ENCODE measurements at places on chromosomes 1 and 21. TPM values are rescaled to one million over a fixed set of nuclear protein-coding genes. Genes with fewer than 3 reads are reported as not detected.

DNA sequence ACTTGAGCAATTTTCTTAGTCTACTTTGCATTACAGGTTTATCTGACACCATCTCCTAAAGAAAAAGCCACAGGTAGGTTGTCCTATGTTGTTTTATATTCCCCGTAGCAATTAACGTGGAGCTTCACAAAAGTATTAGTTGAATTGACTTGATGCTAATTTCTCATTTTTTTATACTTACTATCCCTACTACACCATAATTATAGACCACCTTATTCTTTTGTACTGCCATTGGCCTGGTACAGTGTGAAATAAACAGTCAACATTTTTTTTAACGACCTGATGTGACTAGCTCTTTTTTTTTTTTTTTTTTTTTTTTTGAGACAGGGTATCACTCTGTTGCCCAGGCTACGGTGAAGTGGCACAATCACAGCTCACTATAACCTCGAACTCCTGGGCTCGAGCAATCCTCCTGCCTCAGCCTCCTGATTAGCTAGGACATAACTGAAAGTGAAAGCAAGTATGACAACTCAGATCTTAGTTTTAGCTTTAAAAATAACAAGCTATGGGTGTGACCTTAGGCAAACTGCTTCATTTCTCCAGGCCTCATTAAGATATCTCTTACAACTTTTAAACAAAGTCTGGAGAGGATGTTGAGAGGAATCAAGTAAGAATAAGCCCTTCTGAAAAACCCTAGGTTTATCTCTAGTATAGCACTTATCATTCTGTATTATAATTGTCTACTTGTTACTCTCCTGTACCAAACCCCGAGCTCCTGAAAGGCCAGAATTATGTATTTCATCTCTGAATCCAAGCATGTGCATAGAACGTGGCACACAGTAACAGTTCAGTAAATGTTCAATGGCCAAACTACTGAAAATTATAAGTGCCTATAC lies 49.5 kb downstream of the LUZP1 start:
- H3K36me3 ChIP-seq: no peaks in the 10 kb centered on the region
- H3K27ac ChIP-seq: no peak overlapping the region
- no peak for DNase-seq
- peaks cover 32% of the 10 kb centered on the region for H3K4me1 ChIP-seq
- H3K27me3 ChIP-seq: no peaks in the 10 kb centered on the region

GRCh38 chr21:41709965-41710822 lies 56.7 kb downstream of the RIPK4 start:
- H3K27ac ChIP-seq: no peak overlapping the region
- no peak for DNase-seq
- peaks cover 18% of the 10 kb centered on the region for H3K4me1 ChIP-seq
- H3K36me3 ChIP-seq: no peaks in the 10 kb centered on the region

- no peak for DNase-seq
- no peaks in the 10 kb centered on the region for H3K4me1 ChIP-seq
Measured at GRCh38 chr1:229759037-229759435, 133.0 kb downstream of the URB2 start.

CEP170 gene
- 120 TPM for total RNA-seq

- H3K4me3 ChIP-seq: no peak overlapping the region
- H3K4me1 ChIP-seq: peaks cover 24% of the 10 kb centered on the region
- H3K36me3 ChIP-seq: no peaks in the 10 kb centered on the region
- H3K27ac ChIP-seq: peak overlapping the region; percentile 65
- peaks cover 2% of the 10 kb centered on the region for H3K27me3 ChIP-seq
Measured at GRCh38 chr1:175569117-175569743, 174.2 kb downstream of the TNR start.

CA6 gene
- not detected for total RNA-seq

MFAP2 gene
- total RNA-seq: 81.6 TPM

RGL1 gene
- 13.3 TPM for total RNA-seq

GRCh38 chr1:51299185-51299885 lies 31.0 kb downstream of the TTC39A start:
- H3K27ac ChIP-seq: no peak overlapping the region
- peaks cover 9% of the 10 kb centered on the region for H3K4me1 ChIP-seq
- H3K36me3 ChIP-seq: no peaks in the 10 kb centered on the region
- DNase-seq: no peak
- no peak overlapping the region for H3K4me3 ChIP-seq
- no peaks in the 10 kb centered on the region for H3K27me3 ChIP-seq

DNA sequence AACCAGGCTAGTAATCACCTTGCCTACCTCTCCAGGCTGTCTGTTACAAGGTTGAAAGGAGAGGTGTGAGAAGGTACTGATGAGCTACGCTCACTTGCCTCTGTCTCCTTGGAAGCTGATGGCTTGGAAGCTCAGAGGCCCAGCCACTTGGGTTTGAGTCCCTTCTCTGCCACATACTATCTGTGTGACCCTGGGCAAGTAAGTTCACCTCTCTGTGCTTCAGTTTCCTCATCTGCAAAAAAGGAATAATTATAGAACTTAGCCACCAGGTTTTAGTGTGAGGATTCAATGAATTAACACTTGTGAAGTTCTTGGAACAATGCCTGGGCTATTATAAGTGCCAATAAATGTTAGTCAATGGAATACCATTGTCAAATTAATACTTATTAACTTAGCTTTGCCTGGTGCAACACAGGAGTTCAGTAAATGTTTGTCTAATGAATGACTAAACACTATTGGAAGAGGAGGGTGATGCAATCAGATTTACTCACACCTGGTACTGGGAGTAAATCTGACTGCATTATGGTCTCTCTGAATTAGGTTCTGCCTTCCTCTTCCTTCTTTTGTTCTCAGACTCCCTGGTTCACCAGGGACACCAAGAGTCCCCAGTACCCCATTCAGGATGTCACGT lies 55.5 kb downstream of the TRABD2B start:
- no peak overlapping the region for H3K4me3 ChIP-seq
- H3K27ac ChIP-seq: no peak overlapping the region
- no peaks in the 10 kb centered on the region for H3K36me3 ChIP-seq

SMPDL3B gene
- total RNA-seq: not detected

DNA sequence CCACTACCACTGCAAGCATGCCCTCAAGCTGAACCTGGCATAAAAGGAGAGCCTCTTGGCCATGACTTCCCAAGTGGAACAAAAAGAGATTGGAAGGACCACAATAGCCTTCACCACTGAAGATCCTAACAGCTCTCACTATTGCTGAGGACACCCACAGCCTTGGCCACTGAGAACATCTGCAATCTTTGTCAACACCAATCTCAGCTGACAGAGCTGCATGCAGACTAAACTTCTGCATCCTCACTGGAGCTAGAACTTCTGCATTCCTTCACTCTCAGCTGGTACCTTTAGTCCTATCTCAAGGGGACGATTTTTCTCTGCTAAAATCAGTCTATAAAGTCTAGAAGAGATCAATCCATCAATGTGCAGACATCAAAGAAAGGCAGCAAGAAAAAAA lies 8.3 kb upstream of the FCRL2 start:
- peaks cover 16% of the 10 kb centered on the region for H3K27me3 ChIP-seq
- no peak overlapping the region for H3K27ac ChIP-seq
- no peaks in the 10 kb centered on the region for H3K36me3 ChIP-seq
- H3K4me3 ChIP-seq: no peak overlapping the region
- no peaks in the 10 kb centered on the region for H3K4me1 ChIP-seq

- H3K4me3 ChIP-seq: no peak overlapping the region
- no peaks in the 10 kb centered on the region for H3K27me3 ChIP-seq
- H3K4me1 ChIP-seq: peaks cover 10% of the 10 kb centered on the region
- peaks cover 11% of the 10 kb centered on the region for H3K36me3 ChIP-seq
Measured at GRCh38 chr1:153907134-153907533, 15.6 kb downstream of the GATAD2B start.

DNA sequence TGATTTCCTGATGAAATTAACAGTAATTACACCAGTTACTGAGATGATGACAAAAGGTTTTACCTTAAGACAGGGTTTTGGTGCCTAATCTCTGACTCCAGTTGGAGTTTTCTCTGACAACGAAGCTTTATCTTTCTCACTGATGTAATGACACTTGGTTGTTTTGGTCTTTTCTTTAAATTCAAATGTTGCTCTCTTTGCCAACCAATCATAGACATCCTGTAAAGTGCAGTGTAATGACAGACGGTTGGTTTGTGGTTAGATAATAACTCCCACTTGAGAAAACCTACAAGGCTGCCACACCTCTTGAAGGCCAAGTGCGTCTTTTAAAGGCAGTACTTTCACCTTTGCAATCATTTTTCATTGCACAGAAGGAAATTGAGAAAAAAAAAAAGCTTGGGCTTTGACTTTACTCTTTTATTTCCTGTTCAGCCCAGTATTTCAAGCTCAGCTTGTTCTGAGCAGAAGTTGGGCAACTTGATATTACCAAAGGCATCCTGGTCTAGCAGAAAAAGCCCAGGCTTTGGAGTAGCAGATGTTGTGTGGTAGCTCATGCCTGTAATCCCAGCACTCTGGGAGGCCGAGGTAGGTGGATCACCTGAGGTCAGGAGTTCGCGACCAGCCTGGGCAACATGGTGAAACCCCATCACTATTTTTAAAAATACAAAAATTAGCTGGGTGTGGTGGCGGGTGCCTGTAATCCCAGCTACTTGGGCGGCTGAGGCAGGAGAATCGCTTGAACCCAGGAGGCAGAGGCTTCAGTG lies 14.9 kb downstream of the PDIK1L start:
- no peak for DNase-seq
- H3K36me3 ChIP-seq: no peaks in the 10 kb centered on the region

DNA sequence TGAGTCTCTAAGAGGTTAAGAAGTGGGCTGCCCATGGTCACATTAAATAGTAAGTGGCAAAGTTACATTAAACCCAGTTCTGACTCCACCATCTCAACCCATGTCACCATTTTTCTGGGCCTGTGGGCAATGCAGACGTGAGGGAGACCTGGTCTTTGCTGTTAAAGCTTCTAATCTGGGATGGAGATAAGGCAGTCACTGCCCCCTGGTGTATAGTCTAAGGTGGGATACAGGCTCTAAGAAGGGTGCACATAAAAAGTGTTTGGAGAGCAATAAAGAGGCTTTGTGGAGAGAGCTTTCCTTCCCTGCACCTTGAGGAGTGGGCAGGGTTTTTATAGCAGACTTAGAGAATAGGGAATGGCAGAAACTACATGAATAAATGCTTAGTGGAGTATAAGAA lies 141.3 kb downstream of the ROR1 start:
- H3K27me3 ChIP-seq: peaks cover 4% of the 10 kb centered on the region
- no peak overlapping the region for H3K4me3 ChIP-seq
- no peak overlapping the region for H3K27ac ChIP-seq
- H3K36me3 ChIP-seq: no peaks in the 10 kb centered on the region

- no peak for DNase-seq
- peaks cover 4% of the 10 kb centered on the region for H3K27me3 ChIP-seq
- H3K27ac ChIP-seq: peak overlapping the region; percentile 97
- no peaks in the 10 kb centered on the region for H3K36me3 ChIP-seq
- H3K4me3 ChIP-seq: peak overlapping the region; percentile 97
Measured at GRCh38 chr1:55216096-55216495, 932 bp upstream of the USP24 start.

- no peak overlapping the region for H3K4me3 ChIP-seq
- H3K36me3 ChIP-seq: no peaks in the 10 kb centered on the region
- DNase-seq: no peak
- no peaks in the 10 kb centered on the region for H3K4me1 ChIP-seq
Measured at GRCh38 chr1:108007531-108007930, 42.6 kb upstream of the VAV3 start.

DNA sequence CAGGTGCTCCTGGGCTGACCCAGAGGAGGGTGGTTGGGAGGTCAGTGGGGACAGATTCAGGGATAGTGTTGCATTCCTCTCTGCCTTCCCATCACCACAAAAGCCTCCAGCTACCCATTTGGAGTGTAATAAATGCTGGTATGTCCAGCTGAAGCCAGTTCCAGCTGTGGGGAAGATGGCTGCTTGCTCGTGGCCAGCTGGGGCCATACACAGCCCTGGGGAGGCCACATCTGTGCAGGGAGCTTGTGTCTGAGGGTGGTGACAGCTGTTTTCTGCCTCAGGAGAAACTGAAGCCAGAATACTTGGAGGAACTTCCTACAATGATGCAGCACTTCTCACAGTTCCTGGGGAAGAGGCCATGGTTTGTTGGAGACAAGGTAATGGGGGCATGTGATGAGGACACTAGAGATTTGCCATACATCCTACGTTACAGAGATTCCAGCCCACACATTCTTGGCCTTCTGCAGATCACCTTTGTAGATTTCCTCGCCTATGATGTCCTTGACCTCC lies 2.7 kb downstream of the GSTM4 start:
- peak overlapping the region; percentile 79 for H3K4me3 ChIP-seq
- DNase-seq: no peak
- H3K36me3 ChIP-seq: no peaks in the 10 kb centered on the region
- H3K27ac ChIP-seq: no peak overlapping the region
- peaks cover 11% of the 10 kb centered on the region for H3K27me3 ChIP-seq

DNA sequence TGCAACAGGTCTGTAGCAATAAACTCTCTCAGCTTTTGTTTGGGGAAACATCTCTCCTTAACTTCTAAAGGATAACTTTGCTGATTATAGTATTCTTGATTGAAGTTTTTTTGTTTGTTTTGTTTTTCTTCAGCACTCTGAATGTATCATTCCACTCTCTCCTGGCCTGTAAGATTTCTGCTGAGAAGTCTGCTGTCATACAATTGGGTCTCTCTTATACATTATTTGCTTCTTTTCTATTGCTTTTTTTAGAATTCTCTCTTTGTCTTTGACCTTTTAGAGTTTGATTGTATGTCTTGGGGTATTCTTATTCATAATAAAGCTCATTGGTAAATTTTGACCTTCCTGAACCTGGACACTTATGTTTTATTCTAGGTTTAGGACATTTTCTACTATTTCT lies 386.3 kb downstream of the MRPL39 start:
- H3K4me3 ChIP-seq: no peak overlapping the region
- no peaks in the 10 kb centered on the region for H3K27me3 ChIP-seq
- no peak for DNase-seq
- H3K36me3 ChIP-seq: no peaks in the 10 kb centered on the region
- H3K4me1 ChIP-seq: no peaks in the 10 kb centered on the region
- no peak overlapping the region for H3K27ac ChIP-seq

CRNN gene
- total RNA-seq: not detected

- peaks cover 8% of the 10 kb centered on the region for H3K36me3 ChIP-seq
- H3K27ac ChIP-seq: peak overlapping the region; percentile 95
- H3K4me3 ChIP-seq: peak overlapping the region; percentile 95
Measured at GRCh38 chr1:32073299-32074229, 825 bp downstream of the TMEM39B start.

GRCh38 chr1:241413386-241413785 lies 56.4 kb upstream of the RGS7 start:
- peaks cover 2% of the 10 kb centered on the region for H3K27me3 ChIP-seq
- no peak overlapping the region for H3K4me3 ChIP-seq
- DNase-seq: no peak
- H3K27ac ChIP-seq: no peak overlapping the region
- H3K4me1 ChIP-seq: no peaks in the 10 kb centered on the region

GRCh38 chr1:155177918-155178281 lies 4.3 kb downstream of the TRIM46 start:
- H3K27me3 ChIP-seq: peaks cover 3% of the 10 kb centered on the region
- no peak overlapping the region for H3K27ac ChIP-seq
